Neural crest cell (in vitro differentiated cells): ENCODE measurements at places on chromosomes 2 and 18.

- no peak overlapping the region for H3K27ac ChIP-seq
- no peak overlapping the region for H3K4me3 ChIP-seq
- H3K27me3 ChIP-seq: no peaks in the 10 kb centered on the region
These were observed 42.1 kb downstream of the ROCK1 start for GRCh38 chr18:21069468-21069867.

- DNase-seq: no peak
- H3K4me3 ChIP-seq: no peak overlapping the region
- no peak overlapping the region for H3K27ac ChIP-seq
- peaks cover 8% of the 10 kb centered on the region for H3K4me1 ChIP-seq
- H3K36me3 ChIP-seq: no peaks in the 10 kb centered on the region
- H3K27me3 ChIP-seq: peaks cover 12% of the 10 kb centered on the region
These were observed 31.0 kb downstream of the CENPA start for GRCh38 chr2:26816893-26817292.

DNA sequence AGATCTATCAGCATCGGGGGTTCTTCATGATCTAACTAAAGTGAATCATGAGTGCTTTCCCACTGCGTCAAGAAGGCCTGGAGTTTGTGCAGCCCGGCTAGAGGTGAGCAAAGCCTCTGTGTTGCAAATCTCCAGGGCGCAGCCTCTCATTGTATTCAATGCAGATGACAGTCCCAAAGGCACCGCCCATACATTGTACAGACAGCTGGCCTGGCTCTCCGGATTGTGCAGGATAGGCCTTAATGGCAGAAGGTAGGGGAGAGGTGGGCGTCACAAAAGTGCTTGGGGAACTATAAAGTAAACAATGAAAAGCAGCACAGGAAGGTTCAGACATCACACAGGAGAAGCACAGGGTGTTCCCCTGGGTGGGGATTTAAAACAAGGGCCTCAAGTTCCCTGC lies 907 bp upstream of the GYPC start:
- H3K27me3 ChIP-seq: no peaks in the 10 kb centered on the region
- H3K4me1 ChIP-seq: peaks cover 46% of the 10 kb centered on the region
- H3K36me3 ChIP-seq: peaks cover 6% of the 10 kb centered on the region
- H3K27ac ChIP-seq: peak overlapping the region; percentile 92
- peak; percentile 20 for DNase-seq

GRCh38 chr18:22185771-22186386 lies 16.5 kb downstream of the GATA6 start:
- H3K4me3 ChIP-seq: no peak overlapping the region
- no peaks in the 10 kb centered on the region for H3K4me1 ChIP-seq
- no peaks in the 10 kb centered on the region for H3K36me3 ChIP-seq
- DNase-seq: no peak
- H3K27me3 ChIP-seq: peaks cover 61% of the 10 kb centered on the region

DNA sequence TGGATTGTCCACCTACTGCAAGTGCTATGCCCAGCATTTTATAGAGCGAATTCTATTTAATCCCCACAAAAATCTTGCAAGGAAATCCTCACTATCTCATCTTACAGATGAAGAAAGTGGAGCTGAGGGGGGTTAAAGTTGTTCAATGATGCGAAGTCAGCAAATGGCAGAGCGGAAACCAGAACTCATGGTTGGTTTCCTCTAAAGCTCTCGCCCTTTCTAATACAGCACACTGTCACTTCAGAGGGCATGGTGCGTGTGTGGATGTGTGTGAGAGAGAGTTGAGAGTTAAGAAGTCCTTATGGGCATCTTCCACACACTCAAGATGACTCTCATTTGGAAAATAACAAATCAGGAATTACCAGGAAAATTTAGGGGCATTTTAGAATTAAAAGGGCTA lies 78.4 kb downstream of the TGFA start:
- H3K4me1 ChIP-seq: peaks cover 30% of the 10 kb centered on the region
- no peaks in the 10 kb centered on the region for H3K36me3 ChIP-seq
- H3K27me3 ChIP-seq: no peaks in the 10 kb centered on the region
- no peak for DNase-seq

DNA sequence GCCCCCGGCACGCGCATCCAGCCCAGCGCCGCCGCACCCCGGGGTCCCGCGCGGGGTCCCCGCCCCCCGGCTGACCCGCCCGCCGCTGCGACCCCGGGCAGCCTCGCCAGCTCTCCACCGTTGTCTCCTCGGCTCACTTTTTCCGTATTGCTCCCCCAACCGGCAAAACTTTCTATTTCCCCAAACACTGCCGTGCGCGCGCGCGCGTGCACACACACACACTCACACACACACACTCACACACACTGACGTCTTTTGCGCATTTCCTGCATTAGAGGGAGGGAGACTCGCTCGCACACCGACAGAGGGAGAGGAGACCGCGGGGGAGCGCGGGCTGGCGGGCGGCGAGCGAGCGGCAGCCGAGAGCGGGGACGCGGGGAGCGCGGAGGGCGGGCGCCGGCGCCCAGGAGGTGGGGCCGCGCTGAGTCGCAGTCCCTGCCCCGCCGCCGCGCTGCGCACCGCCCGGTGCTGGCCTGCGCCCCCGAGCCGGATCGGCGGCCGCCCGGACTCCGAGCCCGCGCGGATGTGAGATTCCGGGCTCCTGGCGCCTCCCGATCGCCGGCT lies 542 bp upstream of the PRKCE start:
- no peaks in the 10 kb centered on the region for H3K36me3 ChIP-seq
- peaks cover 38% of the 10 kb centered on the region for H3K27me3 ChIP-seq
- H3K4me1 ChIP-seq: peaks cover 34% of the 10 kb centered on the region
- H3K27ac ChIP-seq: peak overlapping the region; percentile 46

GRCh38 chr2:134764164-134764563 lies 45.4 kb upstream of the TMEM163 start:
- H3K27ac ChIP-seq: no peak overlapping the region
- H3K4me1 ChIP-seq: no peaks in the 10 kb centered on the region
- no peak for DNase-seq

GRCh38 chr18:74291771-74292540 lies at the start of gene CYB5A:
CYB5A (minus strand) TSS chr18:74291963; CDS start chr18:74291875, 88 bp downstream.
- peaks cover 11% of the 10 kb centered on the region for H3K4me1 ChIP-seq
- H3K27me3 ChIP-seq: peaks cover 9% of the 10 kb centered on the region
- H3K4me3 ChIP-seq: peak within 1 kb of the TSS; percentile 82
- peaks cover 2% of the 10 kb centered on the region for H3K36me3 ChIP-seq
- peak; percentile 98 for DNase-seq

DNA sequence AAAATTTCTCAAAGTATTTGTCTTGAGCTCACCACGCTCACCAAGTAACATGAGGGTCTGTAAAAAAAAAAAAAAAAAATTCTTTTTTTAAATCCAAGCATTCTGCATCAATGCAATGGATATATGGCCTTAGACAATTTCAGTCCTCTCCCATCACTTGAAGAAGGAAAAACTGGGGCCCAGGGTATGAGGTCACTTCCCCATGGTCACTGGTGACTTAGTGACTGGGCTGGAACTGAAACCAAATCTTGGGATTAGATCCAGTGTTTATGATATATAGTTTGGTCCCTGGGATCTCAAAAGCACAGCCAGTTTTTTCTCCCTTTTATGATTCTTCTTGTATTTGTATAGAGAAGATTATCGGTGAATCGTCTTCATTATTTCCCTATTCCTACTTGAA lies 477.9 kb upstream of the TNP1 start:
- peaks cover 32% of the 10 kb centered on the region for H3K4me1 ChIP-seq
- no peak for DNase-seq

GRCh38 chr18:35192415-35192814 lies 48.4 kb upstream of the ZNF397 start:
- no peak overlapping the region for H3K27ac ChIP-seq
- H3K27me3 ChIP-seq: no peaks in the 10 kb centered on the region
- DNase-seq: no peak
- H3K4me1 ChIP-seq: peaks cover 46% of the 10 kb centered on the region

DNA sequence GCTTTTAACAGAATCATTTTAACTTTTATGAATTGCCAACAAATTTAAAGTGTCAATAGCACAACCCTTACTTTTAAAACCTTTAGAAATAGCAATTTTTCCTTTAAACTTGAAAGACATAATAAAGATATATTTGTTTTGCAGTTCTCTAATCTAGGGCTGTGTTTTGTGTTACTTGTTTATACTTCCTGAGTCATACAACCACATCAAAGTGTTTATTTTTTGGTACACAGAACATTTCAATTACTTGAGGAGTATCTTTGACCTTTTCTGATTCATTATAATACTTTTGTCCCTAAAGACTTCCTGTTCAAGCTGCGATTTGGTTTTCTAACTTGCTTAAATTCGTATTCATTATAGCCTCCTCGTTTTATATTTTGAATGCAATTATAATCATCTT lies 21.8 kb downstream of the TYW5 start:
- H3K4me3 ChIP-seq: no peak overlapping the region
- peaks cover 4% of the 10 kb centered on the region for H3K36me3 ChIP-seq
- DNase-seq: no peak
- H3K27me3 ChIP-seq: no peaks in the 10 kb centered on the region
- peaks cover 5% of the 10 kb centered on the region for H3K4me1 ChIP-seq

- H3K27ac ChIP-seq: no peak overlapping the region
- DNase-seq: no peak
- no peaks in the 10 kb centered on the region for H3K4me1 ChIP-seq
- no peak overlapping the region for H3K4me3 ChIP-seq
- no peaks in the 10 kb centered on the region for H3K27me3 ChIP-seq
These were observed 31.6 kb downstream of the GBX2 start for GRCh38 chr2:236136538-236136937.

GRCh38 chr2:210606001-210606400 lies 49.6 kb downstream of the CPS1 start:
- no peaks in the 10 kb centered on the region for H3K36me3 ChIP-seq
- no peaks in the 10 kb centered on the region for H3K4me1 ChIP-seq
- H3K27ac ChIP-seq: no peak overlapping the region
- DNase-seq: no peak
- H3K27me3 ChIP-seq: no peaks in the 10 kb centered on the region
- H3K4me3 ChIP-seq: no peak overlapping the region

DNA sequence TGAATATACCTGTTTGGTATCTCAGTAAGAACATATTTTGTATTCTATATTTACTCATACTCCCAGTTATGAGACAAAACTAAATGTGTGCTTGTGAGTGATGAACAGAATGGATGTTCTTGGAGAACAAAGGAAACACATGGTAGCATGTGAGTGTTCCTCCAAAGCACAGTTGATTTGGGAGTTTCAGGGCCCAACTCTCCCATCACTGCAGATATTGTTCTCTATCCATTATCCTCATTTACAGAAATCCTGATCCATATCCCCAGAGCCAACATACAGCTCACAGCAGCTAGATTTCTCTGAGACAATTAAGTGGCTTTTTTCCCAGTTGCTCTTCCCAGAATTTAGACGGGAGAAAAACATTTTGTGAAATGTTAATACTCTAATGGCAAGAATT lies 75.6 kb upstream of the MAPRE2 start:
- DNase-seq: no peak
- H3K36me3 ChIP-seq: no peaks in the 10 kb centered on the region
- H3K27me3 ChIP-seq: peaks cover 3% of the 10 kb centered on the region
- peaks cover 4% of the 10 kb centered on the region for H3K4me1 ChIP-seq
- H3K4me3 ChIP-seq: no peak overlapping the region

GRCh38 chr18:824179-824578 lies 12.1 kb upstream of the YES1 start:
- no peak overlapping the region for H3K27ac ChIP-seq
- no peak overlapping the region for H3K4me3 ChIP-seq
- DNase-seq: no peak
- H3K27me3 ChIP-seq: no peaks in the 10 kb centered on the region
- H3K4me1 ChIP-seq: peaks cover 8% of the 10 kb centered on the region

- no peaks in the 10 kb centered on the region for H3K27me3 ChIP-seq
- DNase-seq: no peak
- no peaks in the 10 kb centered on the region for H3K36me3 ChIP-seq
- no peak overlapping the region for H3K27ac ChIP-seq
These were observed 79.4 kb downstream of the NOL10 start for GRCh38 chr2:10610213-10610910.

GRCh38 chr18:14905979-14906378 lies 158.0 kb downstream of the ANKRD30B start:
- no peaks in the 10 kb centered on the region for H3K4me1 ChIP-seq
- H3K27ac ChIP-seq: no peak overlapping the region
- no peak overlapping the region for H3K4me3 ChIP-seq
- peaks cover 2% of the 10 kb centered on the region for H3K36me3 ChIP-seq
- H3K27me3 ChIP-seq: no peaks in the 10 kb centered on the region

DNA sequence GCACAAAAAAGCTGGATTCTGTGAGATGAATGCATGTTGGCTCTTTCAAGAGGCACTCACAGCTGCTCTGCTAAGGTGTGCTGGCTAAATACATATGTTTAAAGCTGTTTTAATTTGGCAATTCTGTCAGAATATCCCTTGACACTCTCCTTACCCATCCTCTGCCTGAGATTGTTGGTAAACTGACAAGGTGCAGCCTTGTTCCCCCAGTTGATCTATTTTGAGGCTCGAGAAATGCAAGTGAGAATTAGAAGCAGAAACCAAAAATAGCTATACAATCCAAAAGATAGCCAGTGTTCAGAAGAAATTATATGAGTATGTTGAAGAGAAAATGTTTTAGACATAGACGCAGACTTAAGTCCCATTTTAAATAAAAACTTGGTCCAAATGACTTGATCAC lies 971.7 kb upstream of the GYPC start:
- no peak overlapping the region for H3K4me3 ChIP-seq
- no peaks in the 10 kb centered on the region for H3K4me1 ChIP-seq
- no peaks in the 10 kb centered on the region for H3K36me3 ChIP-seq
- no peak for DNase-seq

DNA sequence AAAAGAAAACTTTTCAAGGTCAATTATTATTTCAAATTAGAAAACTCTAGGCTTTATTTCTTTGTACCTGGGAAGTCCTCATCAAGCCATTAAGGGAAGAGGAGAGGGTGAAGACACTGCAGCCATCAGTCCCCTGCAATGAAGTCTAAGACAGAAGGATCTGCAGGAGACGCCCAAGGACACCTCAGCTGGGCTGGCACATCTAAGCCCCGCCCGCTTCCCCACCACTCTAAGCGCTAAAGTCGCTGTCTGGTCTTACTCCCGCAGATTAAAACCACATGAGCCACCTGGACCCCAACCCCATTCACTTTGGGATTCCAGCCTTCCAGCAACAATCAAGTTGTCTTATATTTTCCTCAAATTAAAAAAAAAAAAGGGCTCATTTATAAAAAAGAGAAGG lies 104.4 kb downstream of the AFF3 start:
- no peak overlapping the region for H3K27ac ChIP-seq
- peaks cover 3% of the 10 kb centered on the region for H3K36me3 ChIP-seq
- H3K27me3 ChIP-seq: peaks cover 48% of the 10 kb centered on the region
- DNase-seq: no peak

DNA sequence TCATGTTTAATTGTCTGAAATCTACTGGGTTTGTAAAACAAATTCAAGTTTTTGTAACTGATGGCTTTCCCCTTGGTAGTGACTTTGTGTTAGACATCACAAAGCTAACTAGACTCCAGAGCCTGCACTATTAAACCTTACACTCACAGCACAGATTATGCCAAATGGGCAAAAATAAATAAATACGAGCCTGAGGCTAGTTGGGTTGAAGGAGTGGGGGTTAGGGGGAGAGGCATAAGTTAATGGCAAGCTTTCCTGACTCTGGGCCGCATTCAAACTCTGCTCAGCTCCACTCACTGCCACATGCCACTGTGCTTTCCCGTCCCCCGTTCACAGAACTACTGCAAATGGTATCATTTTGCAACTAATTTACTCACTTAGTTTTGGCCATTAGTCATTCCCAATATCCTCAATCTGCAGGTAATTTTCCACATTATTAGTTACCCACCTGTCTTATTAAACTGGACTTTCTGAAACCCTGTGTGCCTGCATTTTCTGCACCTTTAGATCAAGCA lies 1079.9 kb upstream of the PIK3C3 start:
- H3K36me3 ChIP-seq: no peaks in the 10 kb centered on the region
- no peaks in the 10 kb centered on the region for H3K27me3 ChIP-seq
- H3K4me1 ChIP-seq: no peaks in the 10 kb centered on the region
- H3K4me3 ChIP-seq: no peak overlapping the region
- H3K27ac ChIP-seq: no peak overlapping the region

- H3K4me3 ChIP-seq: no peak overlapping the region
- peaks cover 5% of the 10 kb centered on the region for H3K4me1 ChIP-seq
- no peaks in the 10 kb centered on the region for H3K36me3 ChIP-seq
- H3K27ac ChIP-seq: no peak overlapping the region
These were observed 8.8 kb upstream of the NOSTRIN start for GRCh38 chr2:168793596-168793995.
